Central memory CD8-positive, alpha-beta T cell (primary cell): ENCODE measurements at places on chromosomes 5 and 9.

- peaks cover 8% of the 10 kb centered on the region for H3K27me3 ChIP-seq
- no peak for DNase-seq
- no peaks in the 10 kb centered on the region for H3K4me1 ChIP-seq
- no peak overlapping the region for H3K4me3 ChIP-seq
- peaks cover 3% of the 10 kb centered on the region for H3K36me3 ChIP-seq
Observed at GRCh38 chr5:149452007-149452664, 73.0 kb upstream of the IL17B start.

DNA sequence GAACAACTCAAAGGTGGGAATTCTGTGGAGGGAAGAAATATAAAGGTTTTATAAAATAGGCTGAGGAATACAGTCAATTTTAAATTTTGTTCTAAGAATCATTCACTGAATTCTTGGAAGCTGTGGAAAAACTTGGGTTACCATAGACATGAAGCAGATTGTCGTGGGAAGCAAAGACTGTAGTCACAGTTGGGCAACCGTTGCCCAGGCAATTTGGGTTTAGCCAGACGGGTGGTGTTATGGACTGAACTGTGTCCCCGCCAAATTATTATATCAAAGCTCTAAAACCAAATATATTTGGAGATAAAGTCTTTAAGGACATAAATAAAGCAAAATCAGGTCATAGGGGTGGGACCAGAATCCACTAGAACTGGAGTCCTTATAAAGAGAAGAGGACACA lies 463.7 kb upstream of the CTNND2 start:
- H3K27ac ChIP-seq = no peak overlapping the region
- H3K27me3 ChIP-seq = no peaks in the 10 kb centered on the region
- H3K36me3 ChIP-seq = no peaks in the 10 kb centered on the region
- no peak overlapping the region for H3K4me3 ChIP-seq
- no peaks in the 10 kb centered on the region for H3K4me1 ChIP-seq

DNA sequence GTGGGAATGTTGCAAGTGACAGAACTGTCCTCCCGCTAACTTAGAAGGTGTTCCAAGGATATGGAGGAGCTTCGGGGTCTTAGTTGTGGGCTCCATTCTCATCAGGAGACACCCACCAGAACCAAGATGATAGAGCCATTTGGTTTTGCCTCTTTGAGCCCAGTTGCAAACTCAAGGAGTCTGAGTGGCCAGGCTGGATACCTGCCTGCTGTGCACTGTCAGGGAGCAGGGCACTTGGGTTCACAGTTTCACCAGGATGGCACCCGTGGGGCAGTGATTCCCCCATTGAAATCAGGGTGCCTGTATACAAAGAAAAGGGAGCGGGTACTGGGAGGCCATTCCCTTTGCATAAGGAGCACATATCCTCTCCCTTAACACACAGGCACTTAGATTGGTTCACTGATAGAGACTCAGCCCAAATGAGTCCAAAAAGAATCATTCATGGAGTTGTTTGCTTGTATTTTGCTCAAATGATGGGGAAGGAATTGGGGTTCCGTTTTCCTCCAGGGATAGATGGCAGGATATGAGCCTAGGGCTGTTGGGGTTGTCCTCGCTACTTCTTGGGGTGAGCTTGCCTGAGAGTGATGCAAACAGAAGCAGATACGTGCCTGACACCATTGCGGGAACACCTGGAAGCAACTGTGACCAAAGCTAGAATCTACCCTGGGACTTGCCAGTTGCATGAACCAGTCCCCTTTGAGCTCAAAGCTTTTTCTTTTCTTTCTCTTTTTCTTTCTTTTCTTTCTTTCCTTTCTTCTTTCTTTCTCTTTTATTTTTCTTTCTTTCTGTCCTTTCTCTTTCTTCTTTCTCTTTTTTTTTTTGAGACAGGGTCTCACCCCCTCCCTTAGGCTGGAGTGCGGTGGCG lies 1.3 kb upstream of the PRR7 start:
- no peak for DNase-seq
- H3K36me3 ChIP-seq = peaks cover 20% of the 10 kb centered on the region
- H3K4me1 ChIP-seq = peaks cover 46% of the 10 kb centered on the region

- H3K27ac ChIP-seq = no peak overlapping the region
- H3K36me3 ChIP-seq = no peaks in the 10 kb centered on the region
- no peaks in the 10 kb centered on the region for H3K4me1 ChIP-seq
- no peak for DNase-seq
- no peak overlapping the region for H3K4me3 ChIP-seq
Observed at GRCh38 chr5:179211068-179211467, 134.2 kb downstream of the ADAMTS2 start.

DNA sequence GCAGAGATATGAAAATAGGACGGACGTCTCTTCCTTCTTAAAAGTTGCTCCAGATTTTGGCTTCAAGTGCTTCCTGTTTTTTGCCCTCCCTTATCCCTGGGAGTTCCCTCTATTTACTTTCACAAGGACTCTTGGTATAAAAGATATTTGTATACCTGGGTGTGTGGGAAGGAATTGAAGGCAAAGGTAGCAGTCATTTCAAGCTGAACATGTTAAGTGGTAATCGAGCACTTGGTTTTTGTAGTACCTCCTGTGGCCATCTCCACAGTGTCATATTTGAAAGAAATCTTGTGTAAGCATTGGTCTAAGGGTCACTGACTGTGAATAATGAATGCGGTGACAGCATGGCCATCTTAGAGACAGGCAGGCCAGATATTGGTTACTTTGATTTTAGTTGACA lies 593.6 kb downstream of the MTRR start:
- H3K27ac ChIP-seq = no peak overlapping the region
- no peak overlapping the region for H3K4me3 ChIP-seq
- peaks cover 4% of the 10 kb centered on the region for H3K36me3 ChIP-seq
- no peaks in the 10 kb centered on the region for H3K27me3 ChIP-seq
- H3K4me1 ChIP-seq = no peaks in the 10 kb centered on the region

DNA sequence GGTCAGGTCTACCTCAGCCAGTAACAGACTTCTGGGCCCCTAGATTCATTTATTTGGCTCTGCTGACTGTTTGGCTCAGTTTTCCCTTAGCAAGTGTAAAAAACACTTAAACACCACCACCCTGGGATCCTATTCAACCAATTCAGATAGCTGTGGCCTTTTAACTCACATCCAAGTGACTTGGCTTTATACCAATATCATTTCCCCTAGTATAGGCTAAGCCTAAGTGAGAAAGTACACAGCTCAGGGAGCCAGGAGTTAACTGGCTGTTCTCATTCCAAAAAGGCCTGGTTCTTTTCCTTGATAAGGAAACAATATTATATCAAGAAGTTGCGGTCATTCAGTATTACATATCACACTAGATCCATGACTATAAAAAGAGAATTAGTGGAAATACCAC lies 163.5 kb downstream of the ARL15 start:
- peaks cover 6% of the 10 kb centered on the region for H3K4me1 ChIP-seq
- no peak overlapping the region for H3K27ac ChIP-seq
- no peak overlapping the region for H3K4me3 ChIP-seq
- no peaks in the 10 kb centered on the region for H3K27me3 ChIP-seq
